Myocyte (in vitro differentiated cells): ENCODE measurements at places on chromosomes 7 and 10. TPM values are rescaled to one million over a fixed set of nuclear protein-coding genes. Genes with fewer than 3 reads are reported as not detected.

GRCh38 chr7:11607686-11608085, 224.3 kb downstream of the THSD7A start:
- no peak for DNase-seq

GRCh38 chr10:123492016-123492415, 174.1 kb upstream of the GPR26 start:
- DNase-seq: no peak

- no peak for DNase-seq
Measured at GRCh38 chr7:69654381-69654780, 56.1 kb downstream of the AUTS2 start.

Gene FAM237B
- not detected in 2 replicates for total RNA-seq

DNA sequence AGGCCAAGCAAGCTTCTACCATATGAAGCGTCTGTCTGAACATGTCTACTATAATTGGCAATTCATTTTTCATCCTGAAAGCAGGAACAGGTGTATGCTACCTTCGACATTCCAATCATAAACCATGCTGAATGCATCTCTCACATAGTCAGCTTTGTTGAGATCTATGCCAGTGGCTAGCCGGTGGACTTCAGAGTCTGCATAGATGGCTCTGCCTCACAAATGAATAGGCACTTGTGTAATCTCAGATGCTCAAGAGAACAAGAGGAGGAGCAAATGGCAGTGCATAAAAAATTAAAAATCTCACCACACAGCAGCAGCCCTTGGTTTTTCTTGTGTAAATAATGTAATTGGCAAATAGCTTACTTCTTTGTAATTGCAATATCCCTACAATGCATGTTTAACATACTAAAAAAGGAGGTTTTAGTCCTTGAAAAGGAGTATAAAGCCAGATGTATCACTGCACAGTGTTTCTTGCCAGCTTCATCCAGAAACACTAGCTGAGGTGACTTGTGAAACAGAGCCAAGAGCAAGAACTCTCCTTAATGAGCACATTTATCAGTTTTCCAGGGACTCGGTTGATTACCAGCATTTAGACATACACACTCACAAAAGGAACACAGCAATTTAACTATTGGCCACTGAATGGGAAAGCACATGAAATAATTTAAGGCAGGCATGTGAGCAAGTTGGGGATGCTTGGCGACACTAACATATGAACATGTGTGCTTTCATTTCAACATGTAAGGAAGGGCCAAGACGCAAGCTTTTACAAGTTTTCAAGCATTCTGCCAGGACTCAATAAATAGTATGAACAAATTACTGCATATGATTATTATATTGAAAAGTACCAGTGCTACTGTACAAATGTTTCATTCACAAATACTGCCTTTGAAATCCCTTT, 249.9 kb upstream of the PLXNA4 start:
- no peak for DNase-seq

DNA sequence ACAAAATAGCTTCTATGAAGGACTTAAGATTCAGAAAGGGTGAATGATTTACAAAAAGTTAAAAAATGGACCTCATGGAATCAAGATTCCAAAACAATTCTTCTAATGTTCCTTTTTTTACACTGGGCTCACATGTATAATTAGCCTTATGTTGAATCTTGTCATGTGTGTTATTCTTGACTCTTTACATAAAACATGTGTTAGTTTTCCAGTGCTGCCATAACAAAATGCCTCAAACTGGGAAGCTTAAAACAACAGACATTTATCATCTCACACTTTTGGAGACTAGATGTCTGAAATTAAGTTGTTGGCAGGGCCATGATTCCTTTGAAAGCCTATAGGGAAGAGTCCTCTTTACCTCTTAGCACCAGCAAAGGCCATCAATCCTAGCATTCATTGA, 192.5 kb upstream of the SORCS1 start:
- DNase-seq: no peak

GRCh38 chr7:104386943-104387342, 58.5 kb downstream of the LHFPL3 start:
- no peak for DNase-seq

- DNase-seq: peak; percentile 50
Measured at GRCh38 chr10:132539894-132540293, 2.3 kb downstream of the INPP5A start.

DNA sequence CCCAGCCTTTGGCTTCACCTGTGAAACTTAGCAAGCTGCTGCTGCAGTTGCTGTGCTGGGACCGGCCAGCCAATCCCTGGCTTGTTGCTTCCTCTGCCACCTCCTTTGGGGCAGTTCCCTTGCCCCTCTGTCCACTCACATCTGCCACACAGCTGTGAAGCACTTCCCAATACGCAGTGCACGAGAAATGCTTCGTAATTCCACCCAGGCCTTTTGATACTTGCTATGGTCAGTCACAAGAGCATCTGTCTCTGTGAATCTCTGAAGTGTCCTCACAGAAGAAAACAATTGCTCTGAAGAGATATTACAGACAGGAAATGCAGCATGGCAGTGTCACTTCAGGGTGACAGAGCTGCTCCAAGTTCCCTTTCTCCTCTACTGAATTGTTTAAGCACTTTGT, 208.5 kb downstream of the PTEN start:
- no peak for DNase-seq

- no peak for DNase-seq
Measured at GRCh38 chr10:132357286-132358058, 25.5 kb downstream of the LRRC27 start.

Gene GCK
- 0.13 TPM in 1 of 2 replicates, not detected in the other for total RNA-seq

- no peak for DNase-seq
Measured at GRCh38 chr7:7654964-7655715, 14.6 kb downstream of the UMAD1 start.

DNA sequence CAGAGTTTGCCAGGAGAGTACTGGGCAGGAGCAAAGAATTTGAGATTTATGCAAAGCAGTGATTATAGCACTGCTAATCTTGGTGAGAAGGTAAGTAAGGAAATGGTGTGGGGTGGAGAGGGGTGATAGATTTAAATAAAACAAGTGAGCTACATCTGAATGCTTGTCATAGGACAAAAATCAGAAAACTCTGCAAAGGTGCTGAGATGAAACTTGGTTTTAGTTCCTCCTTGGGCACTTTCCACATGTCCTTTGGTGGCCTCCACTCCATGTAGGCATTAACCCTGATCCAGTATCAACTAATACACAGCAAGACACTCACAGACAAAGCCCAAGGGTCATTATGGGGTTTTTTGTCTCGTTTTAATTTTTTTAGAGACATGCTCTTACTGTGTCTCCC, 25.7 kb upstream of the FAM107B start:
- no peak for DNase-seq

GRCh38 chr7:87213811-87214210, 5.7 kb downstream of the TMEM243 start:
- no peak for DNase-seq

DNA sequence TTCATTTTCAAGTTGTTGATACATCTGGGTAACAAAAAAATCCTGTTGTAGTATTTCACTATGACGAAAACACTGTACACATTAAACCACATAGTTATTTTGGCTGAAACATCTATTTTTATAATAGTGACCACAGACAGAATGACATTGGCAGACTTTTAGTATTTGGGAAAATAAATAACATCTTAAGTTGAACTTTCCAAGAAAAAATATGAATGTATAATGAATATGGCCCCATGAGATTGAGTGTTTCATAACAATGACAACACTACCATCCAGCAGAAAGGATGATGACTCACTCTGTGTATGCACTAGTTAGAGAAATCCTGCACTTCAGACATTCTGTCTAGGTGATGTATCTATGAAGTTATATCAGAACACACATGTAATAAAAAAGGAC, 118.1 kb downstream of the SEMA3D start:
- DNase-seq: peak; percentile 10

- peak; percentile 98 for DNase-seq
Measured at GRCh38 chr10:31749981-31750840, 178.4 kb downstream of the ARHGAP12 start.

Gene FAM25G
- total RNA-seq: not detected in 2 replicates

DNA sequence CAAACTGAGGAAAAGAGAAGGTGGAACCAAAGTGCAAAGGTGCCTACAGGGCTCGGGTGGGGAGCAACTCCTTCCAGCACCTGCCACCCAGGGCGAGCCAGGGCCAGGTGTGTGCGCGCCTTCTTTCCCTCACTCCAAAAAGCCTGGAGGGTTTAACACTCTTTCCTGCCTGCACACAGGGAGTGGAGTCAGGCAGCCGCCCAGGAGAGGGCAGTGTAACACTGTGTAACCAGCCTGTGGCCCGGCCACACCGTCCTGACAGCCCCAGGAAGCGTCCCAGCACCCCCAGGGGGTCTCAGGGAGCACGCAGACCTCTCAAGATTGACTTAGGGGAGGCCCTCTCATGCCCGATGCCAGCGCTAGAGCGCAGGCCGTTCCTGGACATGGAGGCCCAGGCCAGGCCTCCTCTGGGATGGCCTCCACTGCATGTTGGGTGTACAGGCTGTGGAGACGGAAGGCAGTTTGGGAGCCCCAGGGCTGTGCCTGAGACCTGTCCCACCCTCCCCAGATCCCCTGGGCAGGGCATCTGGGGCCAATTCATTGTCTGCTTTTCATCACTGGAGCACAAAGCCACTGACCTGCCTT, 13.4 kb downstream of the BRI3 start:
- peak; percentile 58 for DNase-seq

Gene SFRP4
- total RNA-seq: 5.9 and 7.5 TPM in 2 replicates

DNA sequence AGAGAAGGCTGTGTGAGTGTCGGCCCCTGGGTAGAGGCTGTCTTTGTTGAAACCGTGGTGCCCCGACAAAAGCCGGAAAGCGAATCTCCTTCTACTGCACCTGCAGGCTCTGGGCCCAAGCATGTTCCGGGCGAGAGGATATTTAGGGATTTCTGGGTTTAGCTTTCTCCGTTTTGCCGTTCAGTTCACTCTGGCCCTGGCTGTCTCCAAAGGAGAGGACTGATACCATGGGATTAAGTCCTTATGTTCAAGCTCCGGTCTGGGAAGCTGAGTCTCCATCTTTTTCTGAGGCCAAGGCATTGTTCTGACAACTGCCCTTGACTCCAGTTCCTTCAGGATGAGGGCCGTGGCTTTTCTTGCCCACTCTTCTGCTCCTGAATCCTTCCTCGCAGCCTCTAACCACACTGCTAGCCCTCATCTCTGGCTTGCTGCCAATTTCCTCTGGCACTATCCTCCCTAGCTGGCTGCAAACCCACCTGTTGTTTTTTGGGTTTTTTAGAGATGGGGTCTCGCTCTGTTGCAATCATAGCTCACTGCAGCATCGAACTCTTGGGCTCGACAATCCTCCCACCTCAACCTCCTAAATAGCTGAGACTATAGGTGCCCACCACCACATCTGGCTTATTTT, 206.8 kb downstream of the SKIDA1 start:
- peak; percentile 82 for DNase-seq

DNA sequence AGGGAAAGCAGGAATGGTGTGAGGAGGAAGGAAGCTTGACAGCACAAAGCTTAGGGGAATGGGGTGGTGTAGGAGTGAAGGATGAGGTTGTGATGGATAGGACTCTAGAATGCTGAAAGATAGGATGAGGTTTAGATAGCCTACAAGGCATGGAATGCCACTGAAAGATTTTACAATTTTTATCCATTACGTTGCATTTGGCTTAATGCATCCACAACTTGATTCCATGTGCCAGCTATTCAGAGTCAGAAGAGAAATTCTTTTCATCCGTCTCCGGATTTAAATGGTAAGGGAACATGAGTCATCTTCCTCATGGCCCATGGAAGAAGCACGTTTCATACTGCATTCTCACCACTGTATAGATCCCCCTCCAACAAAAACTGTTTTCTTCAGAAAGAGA, 212.4 kb upstream of the BMPER start:
- peak; percentile 59 for DNase-seq

Gene IFIT1B
- not detected in 2 replicates for total RNA-seq

DNA sequence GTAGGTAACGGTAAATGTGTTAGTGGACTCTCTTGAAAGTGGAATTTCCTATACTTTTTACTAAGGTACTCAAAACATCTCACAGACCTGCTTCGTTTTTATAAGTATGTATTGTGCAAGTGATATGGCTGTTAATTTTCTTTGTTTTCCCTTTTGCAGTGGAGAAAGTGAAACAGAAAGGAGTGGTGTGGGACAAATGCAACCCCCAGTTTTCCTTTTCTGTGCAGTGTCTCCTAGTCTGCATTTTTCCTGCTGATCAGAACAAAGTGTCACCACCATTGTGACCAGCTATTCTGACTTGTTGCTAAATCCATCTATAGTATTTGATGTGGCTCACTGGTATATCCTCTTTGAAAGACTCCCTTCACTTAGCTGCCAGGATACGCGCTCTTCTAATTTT, 410.0 kb downstream of the EXOC4 start:
- no peak for DNase-seq

DNA sequence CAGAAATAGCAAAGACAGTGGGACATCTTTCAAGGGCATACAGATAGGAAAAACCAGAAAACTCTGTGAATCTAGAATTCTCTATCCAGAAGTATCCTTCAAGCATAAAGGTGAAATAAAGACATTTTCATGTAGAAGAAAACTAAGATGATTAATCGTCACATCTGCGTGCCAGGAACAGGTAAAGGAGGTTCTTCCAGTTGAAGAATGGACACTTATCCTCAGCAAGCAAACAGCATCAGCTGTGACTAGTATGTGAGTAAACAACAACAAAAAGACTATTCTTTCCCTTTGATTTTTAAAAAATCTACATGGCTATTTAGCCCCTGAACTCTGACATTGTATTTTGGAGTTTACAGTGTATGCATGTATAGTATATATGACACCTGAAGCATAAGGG, 124.9 kb downstream of the LRMDA start:
- DNase-seq: no peak

Gene ASL
- total RNA-seq: 16.3 and 20.2 TPM in 2 replicates

DNA sequence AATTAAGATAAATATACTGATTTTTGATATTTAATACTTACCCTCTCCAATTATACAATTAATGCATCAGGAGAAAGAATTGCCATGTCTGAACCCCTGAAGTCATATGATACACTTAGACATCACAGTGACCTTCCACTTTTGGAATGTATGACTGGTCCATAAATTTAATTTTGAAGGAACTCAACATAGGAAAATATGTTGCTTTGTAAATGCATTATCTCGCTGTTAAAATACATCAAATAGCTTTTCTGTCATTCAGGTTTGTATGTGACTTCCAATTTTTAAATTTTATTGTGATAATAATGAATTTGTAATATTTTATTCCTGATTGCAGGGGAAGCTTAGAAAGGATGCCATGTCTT, 631.9 kb upstream of the ANKRD30A start:
- peak; percentile 30 for DNase-seq

DNA sequence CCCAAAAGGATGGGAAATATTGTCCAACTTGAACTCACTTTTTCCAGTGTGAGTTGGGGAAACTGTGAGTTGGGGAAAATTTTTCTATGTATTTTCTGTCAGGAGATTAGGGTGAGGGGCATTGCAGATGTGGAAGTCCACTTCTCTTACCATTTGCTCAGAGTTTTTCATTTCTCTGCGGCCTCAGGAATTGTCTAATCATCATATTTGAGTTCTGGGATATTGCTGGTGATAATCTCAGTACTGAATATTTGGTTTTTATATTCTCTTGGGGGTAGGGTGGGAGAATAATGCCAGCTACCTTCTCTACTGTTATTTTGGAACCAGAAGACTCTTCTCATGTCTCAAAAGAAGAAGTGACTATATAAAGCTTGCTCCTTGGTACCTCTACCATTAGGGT, 141.3 kb upstream of the SLC13A1 start:
- DNase-seq: no peak

GRCh38 chr7:116711790-116712189, 39.8 kb downstream of the MET start:
- no peak for DNase-seq

Gene PALS2
- total RNA-seq: 28.3 and 39.1 TPM in 2 replicates

Gene GPR15LG
- not detected in 2 replicates for total RNA-seq

Gene AGMO
- total RNA-seq: not detected in 2 replicates
